Hematopoietic multipotent progenitor cell treated with erythropoietin and hydrocortisone succinate and interleukin-3 and kit ligand, for 6 days (in vitro differentiated cells): ENCODE measurements at places on chromosomes 16 and 17.

GRCh38 chr17:64657610-64658125 lies 4.4 kb downstream of the SMURF2 start:
- no peak for DNase-seq

- no peak for DNase-seq
Observed at GRCh38 chr17:6455321-6455705, 11.1 kb downstream of the PIMREG start.

DNA sequence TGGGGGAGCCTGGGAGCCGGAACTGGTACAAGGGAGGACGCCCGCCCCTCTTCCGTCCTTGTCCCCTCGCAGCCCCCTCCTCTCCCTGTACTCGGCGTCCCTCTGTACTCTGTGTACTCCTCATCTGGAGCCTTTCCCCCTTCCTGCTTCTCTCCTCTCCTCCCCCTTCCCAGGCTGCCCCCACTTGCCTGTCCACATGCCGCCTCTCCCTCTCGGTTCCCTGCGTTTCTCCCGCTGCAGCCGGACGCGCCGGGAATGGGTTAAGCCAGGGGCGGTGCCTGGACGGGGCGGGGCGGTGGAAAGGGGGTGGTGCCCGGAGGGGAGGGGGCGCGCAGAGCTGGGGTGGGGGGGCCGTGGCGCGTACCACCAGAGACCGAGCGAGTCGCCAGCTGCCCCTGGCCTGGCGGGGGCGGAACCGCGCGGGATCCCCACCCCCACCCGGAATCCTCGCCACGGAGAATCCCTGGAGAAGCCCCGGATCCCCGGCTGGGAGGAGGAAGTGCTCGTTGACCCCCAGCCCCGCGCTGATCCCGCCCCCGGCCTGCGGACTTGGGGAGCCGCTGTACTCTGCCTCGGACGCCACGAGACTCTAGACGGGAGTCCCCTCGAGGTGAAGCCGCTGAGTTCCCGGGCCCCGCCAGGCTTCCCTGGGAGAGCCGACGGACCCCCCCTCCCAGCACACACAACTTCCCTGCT lies 22.6 kb downstream of the GJD3 start:
- no peak for DNase-seq

DNA sequence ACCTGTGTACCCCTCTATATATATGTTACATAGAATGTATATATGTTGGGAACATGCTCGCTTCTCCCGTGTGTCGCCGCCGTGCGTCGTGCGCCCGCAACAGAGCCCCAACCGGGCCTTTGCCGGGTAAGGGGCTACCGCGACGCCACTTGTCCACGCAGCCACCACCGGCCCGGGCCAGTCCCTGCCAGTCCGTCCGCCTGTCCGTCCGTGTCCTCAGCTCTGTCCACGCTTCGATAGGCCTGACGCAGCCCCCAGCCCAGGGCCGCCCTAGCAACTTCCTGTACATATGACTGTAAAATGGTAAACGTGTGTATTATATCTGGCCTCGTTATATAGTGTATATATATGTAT lies 25.9 kb downstream of the SREBF1 start:
- no peak for DNase-seq

- DNase-seq: no peak
Observed at GRCh38 chr16:74999219-74999608, 390 bp downstream of the ZNRF1 start.

GRCh38 chr17:33786478-33786877 lies 468.6 kb upstream of the CCL2 start:
- no peak for DNase-seq

GRCh38 chr17:80504686-80505413 lies 28.4 kb upstream of the NPTX1 start:
- DNase-seq: no peak

GRCh38 chr16:67170949-67171649 lies 761 bp downstream of the NOL3 start:
- peak; percentile 37 for DNase-seq

GRCh38 chr17:64148017-64148631 lies 18.2 kb upstream of the ERN1 start:
- DNase-seq: peak; percentile 36

DNA sequence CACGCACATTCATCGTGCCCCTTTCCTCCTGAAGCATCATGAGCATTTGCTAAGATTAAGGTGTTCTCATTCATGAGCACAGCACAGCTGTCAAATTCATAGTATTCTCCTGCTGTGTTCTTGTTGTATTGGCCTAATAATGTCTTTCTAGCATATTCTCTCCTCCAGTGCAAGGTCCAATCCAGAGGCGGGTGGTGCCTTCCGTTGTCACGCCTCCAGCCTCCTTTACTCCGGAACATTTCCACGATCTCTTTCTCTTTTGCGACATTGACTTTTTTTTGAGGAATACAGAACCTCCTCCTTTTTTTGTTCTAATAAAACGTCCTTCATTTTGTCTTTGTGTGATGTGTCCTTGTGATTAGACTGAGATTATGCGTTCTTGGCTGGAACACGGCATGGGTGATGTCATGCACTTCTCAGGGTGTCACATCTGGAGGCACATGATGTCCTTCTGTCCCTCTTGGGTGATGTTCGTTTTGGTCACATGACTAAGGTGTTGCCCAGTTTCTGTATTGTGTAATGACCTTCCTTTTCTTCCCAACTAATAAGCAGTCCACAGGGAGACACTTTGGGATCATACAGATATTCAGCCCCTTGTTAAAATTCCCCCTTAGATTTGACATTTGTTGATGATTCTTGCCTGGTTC lies 66.3 kb downstream of the CLEC16A start:
- DNase-seq: no peak

- DNase-seq: no peak
Observed at GRCh38 chr17:47184681-47185080, 4.4 kb downstream of the CDC27 start.

- DNase-seq: peak; percentile 40
Observed at GRCh38 chr17:3636908-3637373, 381 bp downstream of the CTNS start.

DNA sequence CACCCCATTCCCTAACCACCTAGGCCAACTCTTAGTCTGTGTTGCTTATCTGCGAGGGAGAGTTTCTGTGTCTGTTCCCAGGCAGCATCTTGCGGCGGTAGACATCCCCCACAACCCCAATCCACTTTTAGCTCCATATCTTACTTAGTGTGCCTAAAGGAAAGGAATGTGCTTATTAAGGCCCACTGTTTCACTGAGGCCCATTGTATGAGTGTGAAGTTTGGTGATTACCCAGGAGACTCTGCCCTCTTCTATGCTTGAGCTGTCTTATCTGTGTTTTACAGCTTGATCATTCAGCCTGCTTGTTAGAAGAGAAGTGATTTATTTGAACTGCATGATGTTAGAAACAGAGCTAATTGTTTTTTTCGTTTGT lies 10.3 kb upstream of the MLYCD start:
- peak; percentile 68 for DNase-seq

DNA sequence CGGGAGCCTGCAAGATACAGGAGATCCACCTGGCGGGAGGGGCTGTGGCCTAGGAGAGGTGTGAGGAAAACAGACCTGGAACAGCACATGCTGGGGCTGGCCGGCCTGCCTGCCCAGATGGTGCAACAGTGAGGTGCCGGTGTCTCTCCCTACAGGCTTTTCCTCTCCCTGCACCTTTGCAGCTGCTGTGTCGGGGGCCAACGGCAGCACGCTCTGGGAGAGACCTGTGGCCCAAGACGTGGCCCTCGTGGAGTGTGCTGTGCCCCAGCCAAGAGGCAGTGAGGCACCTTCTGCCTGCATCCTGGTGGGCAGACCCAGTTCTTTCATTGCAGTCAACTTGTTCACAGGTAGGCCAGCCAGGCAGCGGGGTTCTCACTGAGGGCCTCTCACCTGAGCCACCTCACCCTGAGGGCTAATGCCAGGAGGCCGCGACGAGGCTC lies 15.9 kb downstream of the RGS11 start:
- no peak for DNase-seq

DNA sequence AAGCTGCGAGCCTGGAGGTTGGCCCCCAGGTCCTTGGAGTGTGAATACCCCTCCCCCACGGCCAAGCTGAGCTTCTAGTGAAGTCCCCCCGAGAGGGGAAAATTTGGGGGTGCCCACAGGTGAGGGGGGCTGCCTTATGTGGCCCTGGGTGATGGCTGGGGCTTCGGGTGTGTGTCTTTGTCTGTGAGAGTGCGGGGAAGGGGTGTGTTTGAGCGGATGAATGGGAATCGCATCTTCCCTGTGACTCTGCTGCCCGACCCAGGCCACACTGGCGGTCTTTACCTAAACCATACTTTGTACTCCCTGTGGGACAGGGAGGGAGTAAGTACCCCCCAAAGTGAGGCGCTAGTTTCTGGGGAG lies 1.3 kb downstream of the SBK1 start:
- no peak for DNase-seq

DNA sequence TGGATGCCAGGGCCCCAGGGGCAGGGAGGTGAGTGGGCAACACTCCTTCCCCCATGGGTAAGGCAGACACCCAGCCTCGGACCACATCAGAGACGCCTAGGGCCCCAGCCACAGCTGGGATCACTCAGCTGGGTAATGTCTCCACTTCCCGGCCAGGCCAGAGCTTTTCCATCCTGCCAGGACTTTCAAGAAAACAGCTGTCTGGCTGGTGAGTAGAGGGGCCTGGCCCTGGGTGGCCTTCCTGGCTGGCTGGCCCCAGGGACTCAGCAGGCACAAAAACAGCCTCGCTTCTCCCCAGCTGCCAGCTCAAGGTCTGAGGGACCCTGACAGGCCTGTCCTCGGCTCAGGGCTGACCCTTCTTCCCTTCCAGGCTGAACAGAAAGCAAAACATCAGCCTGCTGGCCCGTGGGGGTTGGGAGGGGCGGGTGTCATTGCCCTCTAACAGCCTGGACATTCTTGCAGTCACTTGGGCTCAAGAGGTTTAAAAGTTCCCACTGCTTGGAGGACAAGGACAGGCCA lies 45.3 kb upstream of the JPH3 start:
- no peak for DNase-seq

- DNase-seq: peak; percentile 24
Observed at GRCh38 chr16:13997933-13998332, 73.2 kb upstream of the MRTFB start.

DNA sequence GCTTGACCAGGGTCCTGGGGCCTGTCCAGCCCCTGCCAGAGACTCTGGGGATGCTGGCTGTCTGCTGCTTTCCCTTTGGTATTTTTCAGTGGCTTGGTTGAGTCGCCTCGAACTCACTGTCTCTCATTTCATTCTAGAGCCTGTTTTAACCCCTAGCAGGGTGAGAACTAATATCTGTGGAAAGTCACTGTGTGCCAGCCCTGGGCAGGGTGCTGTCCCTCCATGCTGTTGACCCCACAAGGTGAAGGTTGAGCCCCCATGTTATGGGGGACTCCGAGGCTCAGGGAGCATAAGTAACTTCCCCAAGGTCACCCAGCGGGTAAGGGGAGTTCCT lies 33.0 kb downstream of the DCAKD start:
- no peak for DNase-seq
